Left renal pelvis (tissue), 4 donors: ENCODE measurements at places on chromosomes 1 and 21. TPM values are rescaled to one million over a fixed set of nuclear protein-coding genes. Genes with fewer than 3 reads are reported as not detected.

- DNase-seq: no peak
Measured at GRCh38 chr21:32682696-32683474, 44.9 kb downstream of the SYNJ1 start.

DNA sequence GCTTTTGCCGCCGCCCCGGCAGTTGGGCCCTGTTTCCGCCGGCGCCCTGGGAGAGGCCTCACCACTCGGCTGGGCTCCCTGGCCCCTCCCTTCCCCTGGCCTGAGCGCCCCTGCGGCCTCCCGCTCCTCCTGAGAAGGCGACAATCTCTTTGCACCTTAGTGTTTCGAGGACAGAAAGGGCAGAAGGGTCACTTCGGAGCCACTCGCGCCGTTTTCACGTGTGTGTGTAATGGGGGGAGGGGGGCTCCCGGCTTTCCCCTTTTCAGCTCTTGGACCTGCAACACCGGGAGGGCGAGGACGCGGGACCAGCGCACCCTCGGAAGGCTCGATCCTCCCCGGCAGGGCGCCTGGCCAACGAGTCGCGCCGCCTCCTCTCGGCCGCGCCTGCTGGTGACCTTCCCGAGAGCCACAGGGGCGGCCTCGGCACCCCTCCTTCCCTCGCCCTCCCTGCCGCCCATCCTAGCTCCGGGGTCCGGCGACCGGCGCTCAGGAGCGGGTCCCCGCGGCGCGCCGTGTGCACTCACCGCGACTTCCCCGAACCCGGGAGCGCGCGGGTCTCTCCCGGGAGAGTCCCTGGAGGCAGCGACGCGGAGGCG lies 432 bp upstream of the SIM2 start:
- no peak for DNase-seq

- DNase-seq: peak; percentile 33
Measured at GRCh38 chr1:211327346-211327921, 801 bp downstream of the TRAF5 start.

- DNase-seq: no peak
Measured at GRCh38 chr1:67942274-67942673, 108.2 kb downstream of the DIRAS3 start.

GRCh38 chr1:160206421-160207117 lies 1.4 kb downstream of the PEA15 start:
- DNase-seq: no peak

- DNase-seq: no peak
Measured at GRCh38 chr1:182910143-182910542, 42.8 kb downstream of the SHCBP1L start.

GRCh38 chr1:10631811-10632593 lies 157.3 kb downstream of the PEX14 start:
- no peak for DNase-seq

- DNase-seq: peak; percentile 67
Measured at GRCh38 chr1:30684881-30685795, 38.2 kb downstream of the MATN1 start.

DNA sequence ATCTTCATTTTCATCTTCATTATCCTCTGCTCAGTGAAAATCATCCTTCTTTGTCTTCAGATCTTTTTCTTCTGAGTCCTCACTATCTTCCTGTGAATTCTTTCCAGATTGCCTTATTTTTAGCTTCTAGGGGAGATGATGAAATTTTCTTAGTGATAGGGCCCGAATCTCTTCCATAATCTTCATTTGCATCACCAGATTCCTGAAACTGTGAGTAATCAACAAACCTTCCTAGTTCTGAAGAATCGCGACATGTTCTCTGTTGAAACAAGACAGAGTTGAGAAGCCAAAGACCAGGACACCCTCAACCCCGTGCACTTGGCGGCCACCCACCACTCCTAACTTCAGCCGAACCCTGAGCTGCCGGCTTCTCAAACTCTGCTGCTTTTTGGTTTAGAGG lies 92.8 kb upstream of the CDC42BPA start:
- no peak for DNase-seq

DNA sequence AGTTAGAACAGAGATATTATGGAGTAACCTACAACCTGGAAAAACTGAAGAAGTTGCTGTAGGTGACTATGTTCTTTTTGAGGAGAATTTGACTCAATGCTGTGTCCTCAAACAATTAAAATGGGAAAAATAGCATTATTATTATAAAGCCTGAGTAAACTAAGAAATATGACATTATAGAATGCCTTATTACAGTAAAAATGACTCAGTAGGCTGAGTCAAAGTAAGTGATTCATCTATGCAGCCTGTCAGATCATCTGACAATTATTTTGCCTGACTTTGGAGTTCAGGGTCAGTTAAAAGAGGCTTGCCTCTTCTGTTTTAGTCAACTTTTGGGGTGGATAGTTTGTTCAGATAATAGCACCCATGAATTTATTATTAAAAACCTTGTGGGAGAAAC lies 150.8 kb upstream of the PTGFR start:
- DNase-seq: no peak

DNA sequence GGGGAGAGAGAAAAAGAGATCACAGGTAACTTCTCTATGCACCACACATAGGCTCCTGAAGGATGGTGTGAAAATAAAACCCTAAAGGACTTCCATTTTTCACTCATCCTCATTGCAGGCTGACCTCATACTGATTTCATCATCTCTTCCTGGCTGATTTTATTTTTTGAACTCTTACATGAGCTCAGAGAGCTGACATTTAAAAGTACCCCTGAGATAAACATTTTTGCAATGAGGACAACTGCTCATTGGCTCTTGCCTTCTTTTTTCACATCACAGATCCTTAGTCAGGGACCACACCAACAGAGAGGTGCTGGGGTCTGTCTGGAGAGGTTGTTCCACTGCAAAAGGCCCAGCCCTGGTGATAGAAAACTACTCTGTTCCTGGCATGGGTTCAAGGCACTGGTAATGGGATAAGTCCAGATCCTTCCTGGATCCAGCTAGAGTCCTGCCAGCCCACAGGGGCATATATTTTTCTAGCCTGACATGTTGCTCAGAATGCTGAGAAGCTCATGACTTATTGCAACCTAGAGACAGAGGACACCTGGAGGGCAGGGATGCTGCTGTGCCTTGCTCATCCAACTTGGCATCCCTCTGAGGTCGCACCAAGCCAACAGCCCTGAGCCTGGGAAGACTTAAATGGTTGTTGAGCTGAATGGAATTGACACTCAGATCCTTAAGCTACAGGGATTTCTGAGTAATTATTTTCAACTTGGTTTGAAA lies 360.0 kb downstream of the HHAT start:
- DNase-seq: no peak

DNA sequence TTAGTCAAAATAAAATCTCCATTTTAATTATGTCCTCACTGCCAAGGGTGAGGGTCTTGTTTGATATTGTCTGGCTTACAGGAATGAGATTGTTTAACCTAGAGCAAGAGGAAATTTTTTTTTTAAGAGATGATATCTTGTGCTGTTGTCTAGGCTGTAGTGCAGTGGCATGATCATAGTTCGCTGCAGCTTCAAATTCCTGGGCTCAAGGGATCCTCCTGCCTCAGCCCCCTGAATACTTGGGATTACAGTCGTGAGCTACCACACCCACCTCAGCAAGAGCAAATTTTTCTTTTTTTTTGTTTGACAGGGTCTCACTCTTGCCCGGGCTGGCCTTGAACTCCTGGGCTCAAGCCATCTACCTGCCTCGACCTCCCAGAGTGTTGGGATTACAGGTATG lies 84.6 kb downstream of the DISP1 start:
- no peak for DNase-seq

GRCh38 chr1:179034720-179035119 lies 9.0 kb downstream of the FAM20B start:
- DNase-seq: no peak

GRCh38 chr1:100972185-100972584 lies 53.4 kb downstream of the DPH5 start:
- DNase-seq: no peak

DNA sequence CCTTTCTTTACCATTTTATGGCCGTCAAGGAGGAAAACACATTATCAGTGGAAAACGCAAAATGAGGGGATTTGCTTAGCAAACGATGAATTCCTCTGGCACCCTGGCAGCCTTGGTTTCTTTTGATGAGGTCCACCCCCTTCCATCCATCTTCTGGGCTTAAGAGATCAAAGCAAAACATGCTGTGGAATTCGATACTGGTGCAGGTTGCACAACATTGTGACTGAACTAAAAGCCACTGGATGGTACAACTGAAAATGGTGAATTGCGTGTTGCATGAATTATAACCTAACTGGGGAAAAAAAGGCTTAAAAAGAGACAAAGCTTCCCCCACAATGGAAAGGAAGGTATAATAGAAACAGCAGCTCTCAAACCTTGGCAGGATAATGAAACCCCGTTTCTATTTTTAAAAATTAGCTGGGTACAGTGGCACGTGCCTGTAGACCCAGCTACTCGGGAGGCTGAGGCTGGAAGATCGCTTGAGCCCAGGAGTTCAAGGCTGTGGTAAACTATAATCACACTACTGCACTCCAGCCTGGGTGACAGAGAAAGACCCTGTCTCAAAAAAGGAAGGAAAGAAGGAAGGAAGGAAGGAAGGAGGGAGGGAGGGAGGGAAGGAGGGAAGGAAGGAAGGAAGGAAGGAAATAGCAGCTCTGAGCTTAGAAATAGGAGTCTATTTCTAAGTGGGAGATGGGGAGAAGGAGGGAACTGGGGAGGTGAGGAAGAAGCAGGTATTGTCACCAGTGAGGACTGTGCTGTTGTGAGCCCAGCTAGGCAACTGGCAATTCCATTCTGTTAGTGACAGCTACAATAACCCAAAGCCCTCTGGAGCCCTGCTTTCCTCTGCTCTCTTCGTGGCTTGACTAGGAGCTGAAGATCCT lies 29.0 kb upstream of the LGALS8 start:
- DNase-seq: no peak

DNA sequence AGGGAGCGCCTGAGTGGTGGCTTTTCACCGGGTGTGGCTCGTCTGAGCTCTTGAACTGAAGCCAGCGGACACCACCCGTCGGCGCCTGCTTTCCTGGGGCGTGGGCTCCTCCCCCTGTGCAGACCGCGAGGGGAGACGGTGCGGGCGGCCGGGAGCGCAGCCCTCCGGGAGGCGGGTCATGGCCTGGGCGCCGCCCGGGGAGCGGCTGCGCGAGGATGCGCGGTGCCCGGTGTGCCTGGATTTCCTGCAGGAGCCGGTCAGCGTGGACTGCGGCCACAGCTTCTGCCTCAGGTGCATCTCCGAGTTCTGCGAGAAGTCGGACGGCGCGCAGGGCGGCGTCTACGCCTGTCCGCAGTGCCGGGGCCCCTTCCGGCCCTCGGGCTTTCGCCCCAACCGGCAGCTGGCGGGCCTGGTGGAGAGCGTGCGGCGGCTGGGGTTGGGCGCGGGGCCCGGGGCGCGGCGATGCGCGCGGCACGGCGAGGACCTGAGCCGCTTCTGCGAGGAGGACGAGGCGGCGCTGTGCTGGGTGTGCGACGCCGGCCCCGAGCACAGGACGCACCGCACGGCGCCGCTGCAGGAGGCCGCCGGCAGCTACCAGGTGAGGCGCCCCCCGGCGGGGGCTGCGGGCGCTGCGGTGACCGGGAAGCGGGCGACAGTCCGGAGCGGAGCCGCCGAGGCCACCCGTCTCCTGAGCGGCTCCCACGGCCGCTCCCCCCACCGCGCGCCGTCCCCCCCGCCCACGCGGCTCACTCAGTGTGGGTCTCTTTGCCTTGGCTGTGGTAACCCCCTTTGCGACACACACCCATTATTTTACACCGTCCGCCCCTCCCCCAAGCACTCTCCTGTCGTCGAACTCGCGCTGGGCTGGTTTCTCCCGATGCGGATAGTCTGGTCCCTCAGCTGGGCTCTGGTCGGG lies at the start of gene TRIM58:
TRIM58 (plus strand) TSS at position 119 of the 916 bp plus-strand sequence; CDS start at position 179, 60 bp downstream.
- no peak for DNase-seq

DNA sequence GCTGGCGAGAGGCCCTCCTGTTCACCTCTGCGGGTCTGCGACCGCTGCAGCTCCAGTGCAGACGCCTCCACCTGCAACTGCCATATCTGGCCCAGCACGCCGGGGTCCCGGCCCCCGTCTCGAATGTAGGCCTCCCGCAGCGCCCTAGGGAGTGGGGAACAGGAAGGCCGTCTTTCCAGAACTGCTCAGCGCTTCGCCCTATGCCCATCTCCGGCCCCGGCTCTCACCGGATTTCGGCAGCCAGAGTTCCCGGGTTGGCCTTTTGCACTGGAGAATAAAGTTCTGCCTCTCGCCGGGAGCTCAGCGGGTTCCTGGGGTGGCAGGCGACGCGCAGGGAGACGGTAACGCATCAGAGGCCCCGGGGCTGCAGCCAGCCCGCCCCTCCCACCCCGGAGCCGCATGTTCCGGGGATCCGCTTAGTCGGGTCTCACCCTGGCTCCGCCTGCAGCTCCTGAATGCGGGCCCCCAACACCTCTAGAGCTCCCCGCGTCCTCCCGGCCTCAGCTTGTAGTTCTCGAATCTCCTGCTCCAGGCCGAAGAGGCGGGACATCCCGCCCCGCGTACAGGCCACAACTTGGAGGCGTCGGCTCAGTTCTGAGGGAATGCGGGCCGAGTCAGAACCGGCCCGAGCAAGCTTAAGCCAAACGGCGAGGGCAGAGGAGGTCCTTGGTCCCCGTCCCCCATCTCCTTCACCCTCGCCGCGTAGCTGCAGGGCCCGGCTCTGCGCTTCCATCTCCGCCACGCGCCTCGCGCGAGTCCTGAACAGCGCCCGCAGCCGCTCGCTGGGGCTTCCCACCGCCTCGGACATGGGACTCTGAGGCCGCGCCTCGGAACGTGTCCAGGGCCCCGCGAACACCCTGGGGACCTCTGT lies 1.1 kb downstream of the CCDC17 start:
- DNase-seq: no peak

DNA sequence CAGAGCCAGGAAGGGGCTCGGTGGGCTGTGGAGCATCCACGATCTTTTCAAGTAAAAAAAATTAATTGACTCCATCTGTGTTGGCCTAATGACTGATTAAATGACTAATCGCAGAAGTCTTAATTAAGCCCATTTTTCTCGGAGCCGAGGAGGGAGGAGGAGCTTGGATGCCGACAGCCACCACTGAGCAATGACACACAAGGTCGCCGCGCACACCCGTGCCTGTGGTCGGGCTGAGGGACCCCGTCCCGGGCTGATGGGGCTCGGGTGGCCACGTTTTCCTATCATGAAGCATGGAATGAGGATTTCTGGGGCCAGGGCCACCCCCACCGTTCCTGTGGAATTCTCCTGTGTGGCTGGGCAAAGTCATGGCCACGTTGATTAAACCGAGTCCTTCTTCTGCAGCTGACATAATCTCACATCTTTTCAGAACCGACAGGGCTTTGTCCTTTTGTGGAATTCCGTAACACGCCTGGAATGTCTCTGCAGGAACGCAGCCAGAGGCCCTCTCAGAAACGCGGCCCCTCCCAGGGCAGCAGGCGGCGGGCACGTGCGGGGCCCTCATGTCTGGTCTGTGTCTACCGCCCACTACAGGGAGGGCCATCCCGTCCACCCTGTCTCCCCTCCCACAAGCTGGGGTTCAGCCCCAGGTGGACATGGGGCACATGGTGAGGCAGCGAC lies 60.7 kb downstream of the MORN1 start:
- no peak for DNase-seq

GRCh38 chr1:235646463-235646862 lies 3.1 kb downstream of the GNG4 start:
- no peak for DNase-seq

MMEL1 gene
- polyA plus RNA-seq: 0.10 TPM

ST6GALNAC5 gene
- 5.5 TPM for polyA plus RNA-seq

CYP4A22 gene
- polyA plus RNA-seq: 0.53 TPM

SMCP gene
- not detected for polyA plus RNA-seq

FCMR gene
- polyA plus RNA-seq: 2.3 TPM

RIPPLY3 gene
- 0.14 TPM for polyA plus RNA-seq

TNFRSF4 gene
- 1.5 TPM for polyA plus RNA-seq

RHOC gene
- 219 TPM for polyA plus RNA-seq

NGF gene
- polyA plus RNA-seq: 1.9 TPM

RXRG gene
- 2.7 TPM for polyA plus RNA-seq

PEAR1 gene
- polyA plus RNA-seq: 21.0 TPM
